ENCODE measurements at places on chromosomes 16 and 17.

DNA sequence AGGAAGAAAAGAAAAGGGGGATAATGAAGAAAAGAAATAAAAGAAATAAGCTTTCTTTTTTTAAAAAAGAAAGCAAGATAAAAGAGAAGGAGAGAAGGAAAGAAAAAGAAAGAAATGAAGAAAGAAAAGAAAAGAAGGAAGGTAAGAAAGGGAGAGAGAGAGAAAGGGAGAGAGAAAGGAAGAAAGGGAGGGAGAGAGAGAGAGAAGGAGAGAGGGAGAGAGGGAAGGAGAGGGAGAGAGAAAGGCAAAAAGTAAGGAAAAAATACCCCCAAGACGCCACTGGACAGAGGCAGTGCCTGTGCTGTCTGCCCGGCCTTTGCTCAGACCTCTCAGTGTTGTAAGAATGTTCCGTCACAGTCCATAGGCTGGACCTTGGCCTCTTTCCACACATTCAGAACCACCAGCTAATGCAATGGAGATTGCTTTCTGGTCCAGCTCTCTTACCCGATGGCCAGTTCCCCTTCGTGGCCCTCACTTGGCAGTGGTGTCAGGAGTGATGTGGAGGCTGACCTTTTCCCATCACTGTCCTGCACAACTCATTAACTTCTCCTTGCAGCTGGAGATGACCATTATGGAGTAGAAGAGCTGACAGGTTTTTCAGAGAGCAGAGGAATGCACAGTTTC, 14.3 kb upstream of the HNF1B start:
- DNase-seq: no peak

DNA sequence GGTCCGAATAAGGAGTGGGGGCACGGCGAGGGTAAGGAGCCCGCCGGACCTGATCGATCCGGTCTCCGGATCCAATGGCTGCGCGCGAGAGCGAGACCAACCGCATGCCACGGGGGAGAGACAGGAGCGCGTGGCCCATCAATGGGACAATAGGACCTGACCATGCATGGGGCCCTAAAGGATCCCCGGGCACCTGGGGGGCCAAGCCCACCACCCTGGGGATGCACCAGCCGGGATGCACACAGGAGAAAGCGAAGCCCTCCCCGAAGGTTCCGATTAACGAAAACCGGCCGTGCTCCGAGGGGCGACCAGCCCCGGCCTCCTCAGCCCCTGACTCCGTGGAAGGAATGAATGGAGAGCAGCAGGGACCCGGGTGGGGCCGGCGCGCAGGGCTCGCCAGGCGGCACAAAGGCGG, 525 bp downstream of the JPT1 start:
- DNase-seq: no peak

GRCh38 chr16:8717892-8718415, 43.5 kb downstream of the ABAT start:
- no peak for DNase-seq

DNA sequence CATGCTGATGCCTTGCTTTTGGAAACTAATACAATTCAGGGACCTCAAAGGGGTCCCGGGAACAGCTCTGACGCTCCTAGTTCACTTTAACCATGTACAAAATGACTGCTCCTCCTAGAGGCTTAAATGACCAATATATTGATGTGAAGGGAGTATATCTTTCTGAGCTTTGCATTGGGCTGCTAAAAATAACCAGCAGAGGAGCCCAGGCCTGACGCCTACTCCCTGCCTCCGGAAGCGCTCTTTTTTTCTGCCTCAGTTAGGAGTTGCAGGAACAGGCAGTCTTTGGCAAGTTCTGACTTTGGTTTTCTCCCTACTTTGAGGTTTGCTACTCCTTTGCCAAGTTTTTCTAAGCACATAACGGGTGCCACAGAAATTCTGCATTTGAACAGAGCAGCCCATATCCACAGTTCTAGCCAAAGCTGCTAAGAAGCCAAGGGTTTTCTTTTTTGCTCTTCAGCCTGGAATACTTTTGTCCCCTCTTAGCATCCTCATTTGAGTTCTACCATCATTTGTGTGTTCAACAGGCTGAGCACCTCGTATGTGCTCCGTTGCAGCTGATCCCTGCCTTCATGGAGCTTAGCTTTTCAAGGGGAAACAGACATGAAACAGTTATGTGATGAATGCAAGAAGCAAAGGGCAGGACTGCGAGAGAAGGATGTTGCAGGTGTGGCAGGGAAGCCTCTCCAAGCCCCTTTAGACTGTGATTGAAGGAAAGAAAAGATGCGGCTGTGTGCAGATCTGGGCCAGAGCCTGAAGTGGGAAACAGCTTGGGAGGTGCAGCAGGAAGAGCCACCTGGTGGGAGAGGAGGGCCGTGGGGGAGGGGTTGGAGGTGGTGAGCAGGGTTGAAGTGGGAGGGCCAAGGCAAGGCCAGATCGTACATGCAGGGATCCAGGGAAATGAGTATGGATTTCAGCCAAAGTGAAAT, 2.8 kb upstream of the NAGPA start:
- no peak for DNase-seq

DNA sequence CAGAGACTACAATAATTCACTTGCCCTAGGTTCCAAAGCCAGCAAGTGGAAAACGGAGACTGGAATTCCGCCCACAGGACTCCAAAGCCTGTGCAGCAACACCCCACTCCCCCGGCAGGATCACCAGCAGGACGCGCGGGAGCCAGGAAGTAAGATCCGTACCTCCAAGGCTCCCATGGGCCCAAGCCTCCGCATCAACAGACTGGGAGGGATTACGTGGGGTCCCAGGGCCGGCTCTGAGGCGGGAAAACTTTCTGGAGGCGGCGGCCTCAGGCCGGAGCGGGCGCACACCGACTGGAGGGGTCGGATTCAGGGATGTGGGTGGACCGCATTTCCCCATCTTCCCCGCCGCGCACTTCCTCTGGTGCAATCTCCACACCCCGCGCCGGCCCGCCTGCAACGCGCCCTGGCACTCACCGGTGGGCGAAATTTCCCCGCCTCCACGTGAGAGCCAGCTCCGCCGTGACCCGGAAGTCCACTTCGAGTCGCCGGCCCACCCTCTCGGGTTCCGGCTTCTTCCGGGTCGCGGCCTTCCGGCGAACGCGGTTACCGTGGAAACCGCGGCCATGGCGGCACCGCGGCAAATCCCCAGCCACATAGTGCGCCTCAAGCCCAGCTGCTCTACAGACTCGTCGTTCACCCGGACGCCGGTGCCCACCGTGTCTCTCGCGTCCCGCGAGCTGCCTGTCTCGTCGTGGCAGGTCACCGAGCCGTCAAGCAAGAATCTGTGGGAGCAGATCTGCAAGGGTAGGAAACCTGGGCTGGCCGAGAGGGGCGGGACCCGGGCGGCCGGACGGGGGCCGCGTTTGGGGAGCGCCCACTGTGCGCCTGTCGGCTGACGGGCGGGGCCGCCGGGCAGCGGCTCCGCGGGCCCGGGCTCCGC, at the start of the genes IQCK and KNOP1:
Gene IQCK (plus strand): TSS at position 531 of the 883 bp plus-strand sequence. CDS start 36 bp downstream, at position 567.
Gene KNOP1 (minus strand): TSS at position 487 of the 883 bp plus-strand sequence. CDS start 3,192 bp downstream, outside the sequence.
- DNase-seq: peak; percentile 89

DNA sequence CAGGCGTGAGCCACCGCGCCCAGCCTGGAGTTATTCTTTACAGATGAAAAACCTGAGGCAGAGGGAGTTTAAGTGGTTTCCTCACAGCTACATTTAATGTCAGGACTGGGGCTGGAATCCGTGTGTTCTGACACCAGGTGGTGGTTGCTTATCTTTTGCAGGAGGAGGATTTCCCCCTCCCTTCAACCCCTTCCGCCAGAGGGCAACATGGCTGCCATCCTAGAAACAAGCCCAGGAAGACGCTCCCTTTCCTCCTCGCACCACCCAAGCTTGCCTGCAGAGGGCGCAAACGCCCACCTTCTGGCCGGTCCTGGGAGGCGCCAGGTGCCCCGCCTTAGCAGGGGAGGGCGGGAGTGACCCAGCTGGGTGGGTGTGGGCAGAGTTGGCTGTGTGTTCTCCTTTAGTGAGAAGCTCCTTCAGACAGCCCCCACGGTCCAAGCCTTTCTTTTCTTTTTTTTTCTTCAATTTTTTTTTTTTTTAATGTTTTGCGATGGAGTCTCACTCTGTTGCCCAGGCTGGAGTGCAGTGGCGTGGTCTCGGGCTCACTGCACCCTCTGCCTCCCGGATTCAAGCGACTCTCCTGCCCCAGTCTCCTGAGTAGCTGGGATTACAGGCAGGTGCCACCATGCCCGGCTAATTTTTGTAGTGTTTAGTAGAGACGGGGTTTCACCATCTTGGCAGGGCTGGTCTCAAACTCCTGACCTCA, 9.9 kb upstream of the RAP1GAP2 start:
- no peak for DNase-seq
